Esophagus squamous epithelium (tissue), 5 donors: ENCODE measurements at places on chromosomes 6 and 20.

GRCh38 chr6:79064635-79065034 is 13.4 kb downstream of the PHIP start:
- no peak for DNase-seq

DNA sequence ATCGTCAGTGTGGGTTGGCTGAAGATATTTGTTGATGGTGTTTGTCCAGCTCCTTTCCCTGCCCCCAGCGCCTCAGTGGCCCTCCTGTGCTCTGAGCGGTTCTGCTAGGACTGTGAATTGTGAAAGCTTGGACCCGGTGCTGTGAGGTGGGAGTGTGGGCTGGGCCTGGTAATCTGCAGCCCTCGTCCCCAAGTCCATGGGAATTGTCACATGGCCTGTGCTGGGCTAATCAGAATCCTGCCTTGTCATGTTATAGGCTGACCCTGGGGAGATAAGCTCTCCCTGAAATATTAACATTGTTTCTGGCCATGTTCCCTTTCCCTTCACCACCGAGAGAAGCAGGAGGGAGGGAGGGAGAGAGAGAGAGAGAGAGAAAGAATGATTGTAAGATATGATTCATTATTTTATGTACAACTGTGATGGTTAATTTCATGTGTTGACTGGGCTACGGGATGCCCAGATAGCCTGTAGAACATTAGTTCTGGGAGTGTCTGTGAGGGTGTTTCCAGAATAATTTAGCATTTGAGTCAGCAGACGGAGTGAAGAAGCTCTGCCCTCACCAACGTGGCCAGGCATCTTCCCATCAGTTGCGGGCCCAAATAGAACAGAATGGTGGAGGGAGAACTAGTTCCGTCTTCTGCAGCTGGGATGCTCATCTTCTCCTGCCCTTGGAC is 62.4 kb downstream of the TFAP2C start:
- DNase-seq: no peak

- DNase-seq: no peak
Observed at GRCh38 chr6:93104195-93104817, 315.1 kb downstream of the EPHA7 start.

DNA sequence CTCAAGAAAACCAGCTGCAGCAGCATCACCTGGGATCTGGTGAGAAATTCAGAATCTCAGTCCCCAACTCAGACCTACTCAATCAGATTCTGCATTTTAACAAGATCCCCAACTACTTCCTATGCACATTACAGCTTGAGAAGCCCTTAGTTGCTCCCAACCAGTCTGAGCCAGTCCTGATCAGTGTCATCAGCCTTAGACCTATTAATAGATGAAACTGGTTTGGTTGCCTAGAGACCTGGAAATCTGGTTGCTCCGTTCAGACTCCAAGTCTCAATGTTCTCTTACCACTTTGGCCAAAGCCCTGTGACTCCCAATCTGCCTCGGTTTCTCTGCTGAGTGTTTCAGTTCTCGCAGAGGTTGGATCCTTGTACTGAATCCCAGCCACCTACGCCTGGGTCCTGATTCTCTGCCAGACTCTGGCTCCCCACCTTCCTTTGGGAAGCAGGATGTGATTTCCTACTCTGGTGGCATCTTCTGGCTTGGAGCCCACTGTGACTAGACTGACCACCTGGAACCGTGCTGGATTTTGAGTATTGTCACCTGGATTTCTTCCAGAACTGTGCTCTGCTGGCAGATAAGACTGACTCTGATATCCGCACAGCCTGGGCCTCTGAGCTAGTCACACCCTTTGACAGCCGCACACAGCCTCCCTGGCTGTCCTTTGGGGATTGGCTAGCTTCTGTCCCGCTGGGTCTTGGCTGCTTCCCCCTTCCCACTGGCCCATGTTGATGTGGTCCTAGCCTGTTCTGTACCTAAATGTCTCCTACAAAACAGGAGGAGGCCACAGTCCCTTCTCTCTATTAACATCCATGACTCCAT is 20.3 kb upstream of the ATXN1 start:
- DNase-seq: no peak

GRCh38 chr20:1944345-1945091 is 49.3 kb downstream of the SIRPA start:
- DNase-seq: no peak

GRCh38 chr6:97917369-97917768 is 634.4 kb upstream of the MMS22L start:
- DNase-seq: no peak

- DNase-seq: no peak
Observed at GRCh38 chr6:104784884-104785283, 74.8 kb downstream of the HACE1 start.

GRCh38 chr20:48632017-48632824 is 195.6 kb downstream of the PREX1 start:
- no peak for DNase-seq

- no peak for DNase-seq
Observed at GRCh38 chr6:84002226-84002625, 31.3 kb upstream of the MRAP2 start.

GRCh38 chr20:420166-420620 is 12.1 kb downstream of the RBCK1 start:
- DNase-seq: no peak

GRCh38 chr6:73341335-73341734 is 12.7 kb downstream of the DPPA5 start:
- no peak for DNase-seq

DNA sequence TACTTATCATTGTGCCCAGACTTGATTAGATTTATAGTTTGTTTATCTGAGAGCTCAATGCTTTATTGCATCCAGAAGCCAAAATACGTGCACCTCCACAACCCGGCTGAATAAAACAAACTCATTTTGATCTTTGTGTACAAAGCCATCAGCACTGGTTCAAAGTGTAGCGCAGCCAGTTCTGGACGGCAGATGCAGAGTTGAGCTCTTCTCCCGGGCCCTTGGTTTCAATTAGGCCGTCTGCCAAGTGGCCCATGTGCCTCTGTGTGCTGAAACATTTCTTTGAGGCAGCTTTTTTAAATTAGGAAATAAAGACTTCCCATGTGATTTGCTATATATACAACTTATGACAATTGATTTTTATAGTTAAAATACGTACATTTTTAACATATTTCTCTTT is 96.2 kb upstream of the RSPO3 start:
- no peak for DNase-seq

DNA sequence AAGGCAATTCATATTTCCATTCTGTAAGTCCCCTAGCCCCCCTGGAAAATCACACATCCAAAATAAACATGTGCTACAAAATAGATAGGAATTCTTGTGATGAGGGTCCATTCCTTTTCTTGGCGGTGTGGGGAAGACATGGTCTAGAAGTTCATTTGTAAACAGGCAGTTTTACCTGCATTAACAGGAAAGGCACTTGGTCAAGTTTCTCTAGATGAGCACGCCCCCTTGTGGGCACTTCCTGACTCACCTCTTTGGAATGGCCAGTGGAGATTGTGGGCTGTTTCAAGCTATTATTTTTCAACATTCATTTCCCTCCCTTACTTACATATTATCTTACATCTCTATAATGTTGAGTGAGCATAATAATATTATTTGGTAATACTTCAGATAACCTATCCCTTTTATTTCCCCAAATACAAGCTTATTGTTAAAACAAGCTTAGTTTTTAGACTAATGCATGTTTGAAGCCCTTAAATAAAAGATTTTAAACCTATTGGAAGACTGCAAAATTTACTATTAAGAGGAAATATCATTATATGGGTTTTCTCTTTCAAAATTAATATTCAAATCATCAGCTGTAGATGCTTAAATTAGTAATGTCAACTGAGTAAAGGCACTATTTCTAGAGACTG is 92.1 kb downstream of the TASP1 start:
- DNase-seq: no peak

GRCh38 chr20:63402181-63402859 is 41.2 kb upstream of the CHRNA4 start:
- DNase-seq: no peak

DNA sequence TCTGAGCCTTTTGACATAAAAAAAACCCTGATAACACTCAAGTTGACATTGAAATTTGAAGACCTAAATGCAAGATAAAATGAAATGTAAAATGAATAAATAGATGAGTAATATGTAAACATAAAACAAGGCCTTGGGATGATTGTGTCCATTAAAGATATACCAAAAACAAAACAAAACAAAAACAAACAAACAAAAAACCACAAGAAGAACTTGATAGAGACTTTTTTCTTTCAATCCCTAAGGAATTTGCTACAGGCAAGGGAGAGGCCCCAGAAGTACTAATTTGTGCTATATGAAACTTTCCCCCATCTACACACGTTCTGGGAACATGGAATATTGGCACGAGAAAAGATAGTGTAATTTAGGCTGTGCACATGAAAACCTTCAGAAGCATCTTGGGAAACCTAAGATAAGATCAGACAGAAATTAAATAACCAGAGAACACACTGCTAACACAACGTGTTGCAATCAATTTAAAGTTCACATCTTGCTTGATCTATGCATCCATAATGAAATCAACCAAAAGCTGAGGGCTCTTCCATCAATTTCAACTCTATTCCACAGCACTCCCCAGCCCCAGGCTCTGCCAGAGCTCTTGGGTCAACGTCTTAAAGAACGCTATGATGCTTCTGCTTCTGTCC is 201.1 kb upstream of the RREB1 start:
- no peak for DNase-seq

DNA sequence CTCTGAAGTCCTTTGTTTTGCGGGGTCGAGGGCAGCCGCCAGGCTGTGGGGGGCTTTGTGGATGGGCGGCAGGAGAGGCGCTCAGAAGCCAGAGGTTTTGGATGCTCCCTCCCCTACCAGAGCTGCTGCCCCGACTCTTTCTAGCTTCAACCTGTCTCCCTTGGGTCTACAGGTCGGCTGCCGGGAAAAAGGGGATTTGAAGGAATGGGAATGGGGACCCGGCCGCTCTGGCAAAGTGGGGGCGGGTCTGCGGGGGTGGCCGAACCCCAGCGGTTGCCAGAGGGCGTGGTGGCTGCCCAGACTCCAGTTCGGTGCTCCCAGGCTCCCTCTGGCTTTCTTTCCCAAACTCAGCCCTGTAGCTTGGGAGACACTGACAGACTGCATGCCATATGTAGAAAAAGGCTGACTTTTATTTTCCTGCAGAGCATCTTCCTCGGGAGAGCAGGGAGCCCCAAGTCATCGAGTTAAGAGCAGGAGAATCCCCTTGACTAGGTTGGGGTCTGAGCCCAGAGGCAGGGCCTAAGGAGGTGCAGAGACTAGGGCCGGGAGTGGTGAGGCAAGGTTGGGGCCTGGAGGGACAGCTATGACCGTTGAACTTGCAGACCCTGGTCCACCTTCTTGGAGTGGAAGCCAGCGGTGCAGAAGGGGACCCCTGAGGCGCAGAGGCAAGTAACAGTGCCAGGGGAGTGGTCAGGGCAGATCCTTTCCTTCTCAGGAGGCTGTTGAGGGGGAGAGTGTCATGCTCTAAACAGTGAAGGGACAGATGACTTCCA is 1.4 kb upstream of the PPP1R18 start:
- no peak for DNase-seq

DNA sequence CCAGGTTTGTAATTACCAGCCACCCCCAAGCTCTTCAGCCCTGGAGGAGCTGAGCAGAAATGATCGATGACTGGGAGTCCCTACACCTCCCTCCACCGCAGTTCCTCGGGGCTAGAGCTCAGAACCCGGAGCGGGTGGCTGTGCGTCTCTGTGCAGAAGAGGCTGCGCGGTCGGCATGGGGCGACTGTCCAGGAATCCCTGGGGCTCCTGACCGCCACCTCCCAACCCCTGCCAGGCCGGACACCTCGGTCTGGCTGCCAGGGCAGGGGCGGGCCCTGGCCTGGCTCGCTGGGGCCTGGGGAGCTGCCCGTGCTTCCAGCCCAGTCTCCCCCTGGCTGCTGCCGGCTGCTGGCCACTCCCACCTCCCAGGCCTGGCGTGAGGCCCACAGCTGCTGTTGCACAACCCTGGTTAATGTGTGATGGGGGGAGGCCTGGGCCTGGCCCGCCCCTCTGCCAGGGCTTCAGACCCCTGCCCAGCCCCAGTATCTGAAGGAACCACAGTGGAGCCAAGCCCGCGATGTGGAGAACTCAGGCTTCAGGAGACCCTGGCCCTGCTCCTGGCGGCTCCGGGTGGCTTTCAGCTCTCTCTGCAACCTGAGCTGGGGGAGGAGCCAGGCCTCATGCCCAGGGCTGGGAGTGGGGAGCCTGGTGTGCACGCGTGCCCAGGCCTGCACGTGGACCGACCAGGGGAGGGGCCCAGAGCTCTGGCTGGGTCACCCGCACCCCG is 1.2 kb downstream of the SLC2A4RG start:
- no peak for DNase-seq

DNA sequence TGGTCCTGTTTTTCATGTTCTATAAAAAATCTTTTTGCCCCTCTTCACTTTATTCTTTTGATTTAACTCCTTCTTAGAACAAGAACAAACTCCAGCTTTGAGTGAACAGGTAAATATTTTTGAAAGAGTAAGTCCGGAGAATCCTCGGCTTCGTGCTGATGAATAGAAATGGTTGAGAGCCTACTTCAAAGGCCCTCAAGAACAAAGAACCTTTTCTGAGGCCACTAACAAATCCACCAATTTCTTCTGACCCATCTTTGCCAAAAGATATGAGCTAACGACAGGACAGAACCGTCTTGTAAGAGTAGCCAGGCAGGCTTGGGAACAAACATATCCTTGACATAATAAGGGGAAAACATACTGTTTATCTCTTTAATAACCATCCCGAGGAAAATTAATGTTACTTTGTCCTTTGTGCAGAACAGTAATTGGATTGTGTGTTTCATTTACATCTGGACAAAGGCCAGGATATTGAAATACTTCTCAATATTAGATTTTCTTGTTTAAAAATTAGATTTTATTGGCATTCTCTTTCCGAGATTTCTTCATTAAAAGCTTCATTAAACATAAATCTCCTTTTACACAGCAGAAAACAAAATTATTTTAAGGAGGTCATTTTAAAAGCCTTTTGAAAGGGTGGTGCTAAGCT is 52.9 kb downstream of the NOX3 start:
- DNase-seq: no peak
